NCI-H1417 treated with DMSO at 0.1 percent for 48 hours (cell line): ENCODE measurements at places on chromosomes 13 and 19.
A peak's percentile ranks its signal among the peaks of the same experiment; 100 is the strongest.

GRCh38 chr13:90919153-90919552 lies 428.3 kb upstream of the MIR17HG start:
- DNase-seq, result no peak

DNA sequence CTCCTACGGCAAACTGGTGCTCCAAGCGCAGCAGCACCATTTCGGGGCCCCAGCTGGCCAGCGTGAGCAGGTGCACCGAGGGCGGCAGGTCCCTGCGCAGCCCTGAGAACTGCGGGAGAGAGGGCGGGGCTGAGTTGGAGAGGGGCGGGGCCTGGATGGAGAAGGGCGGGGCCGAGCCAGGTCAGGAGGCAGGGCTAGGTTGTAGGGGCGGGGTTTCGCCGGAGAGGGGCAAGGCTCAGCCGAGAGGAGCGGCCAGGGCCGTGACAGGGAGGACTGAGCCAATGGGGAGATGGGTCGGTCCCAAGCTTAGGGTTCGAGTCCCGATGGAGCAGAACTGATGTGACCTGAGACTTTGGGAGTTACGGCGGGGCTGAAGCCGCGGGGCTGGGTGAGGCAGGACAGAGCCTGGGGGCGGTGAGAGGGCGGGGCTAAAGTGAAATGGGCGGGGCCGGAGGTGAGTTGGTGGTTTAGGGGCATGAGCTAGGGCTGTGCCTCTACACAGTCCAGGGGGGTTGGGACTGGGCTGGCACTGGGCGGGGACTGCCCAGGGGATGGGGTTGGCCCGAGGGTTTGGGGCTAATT lies 19.0 kb downstream of the MAN2B1 start:
- no peak for DNase-seq

GRCh38 chr13:108213946-108214345 lies 1.4 kb downstream of the LIG4 start:
- DNase-seq, result no peak

DNA sequence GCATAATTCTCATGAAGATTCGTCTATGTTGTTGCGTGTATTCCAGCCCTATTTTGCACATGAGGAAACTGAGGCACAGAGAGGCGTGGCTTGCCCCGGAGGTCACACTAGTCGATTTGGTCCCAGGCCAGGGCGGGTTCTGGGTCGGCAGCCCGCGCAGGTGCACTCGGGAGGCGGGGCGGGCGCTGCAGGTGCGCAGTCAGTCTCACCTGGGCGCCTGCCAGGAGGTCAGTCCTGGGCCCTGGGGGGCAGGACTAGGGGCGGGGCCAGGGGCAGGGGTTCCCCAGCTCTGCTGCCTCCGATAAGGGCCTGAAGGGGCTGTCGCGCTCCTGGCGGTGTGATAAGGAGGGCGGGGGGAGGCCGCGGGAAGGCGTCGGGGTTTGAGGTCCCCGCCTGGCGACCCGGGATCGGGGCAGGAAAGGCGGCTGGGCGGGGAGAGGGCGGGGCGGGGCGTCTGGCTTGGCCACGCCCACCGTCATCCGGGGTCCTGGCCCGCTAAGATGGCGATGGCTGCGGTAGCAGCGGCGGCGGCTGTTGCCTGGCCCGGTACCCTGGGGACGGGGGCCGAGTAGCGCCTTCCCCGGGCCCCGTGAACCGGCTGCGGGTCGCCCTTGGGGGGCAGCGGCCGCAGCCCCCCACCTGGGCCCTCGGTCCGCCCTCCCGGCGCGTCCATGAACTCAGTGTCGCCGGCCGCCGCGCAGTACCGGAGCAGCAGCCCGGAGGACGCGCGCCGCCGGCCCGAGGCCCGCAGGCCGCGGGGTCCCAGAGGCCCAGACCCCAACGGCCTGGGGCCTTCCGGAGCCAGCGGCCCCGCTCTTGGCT lies at the start of gene ATG4D:
ATG4D (plus strand) TSS at position 485 of the 822 bp plus-strand sequence; CDS start at position 672, 187 bp downstream.
- peak; percentile 34 for DNase-seq

DNA sequence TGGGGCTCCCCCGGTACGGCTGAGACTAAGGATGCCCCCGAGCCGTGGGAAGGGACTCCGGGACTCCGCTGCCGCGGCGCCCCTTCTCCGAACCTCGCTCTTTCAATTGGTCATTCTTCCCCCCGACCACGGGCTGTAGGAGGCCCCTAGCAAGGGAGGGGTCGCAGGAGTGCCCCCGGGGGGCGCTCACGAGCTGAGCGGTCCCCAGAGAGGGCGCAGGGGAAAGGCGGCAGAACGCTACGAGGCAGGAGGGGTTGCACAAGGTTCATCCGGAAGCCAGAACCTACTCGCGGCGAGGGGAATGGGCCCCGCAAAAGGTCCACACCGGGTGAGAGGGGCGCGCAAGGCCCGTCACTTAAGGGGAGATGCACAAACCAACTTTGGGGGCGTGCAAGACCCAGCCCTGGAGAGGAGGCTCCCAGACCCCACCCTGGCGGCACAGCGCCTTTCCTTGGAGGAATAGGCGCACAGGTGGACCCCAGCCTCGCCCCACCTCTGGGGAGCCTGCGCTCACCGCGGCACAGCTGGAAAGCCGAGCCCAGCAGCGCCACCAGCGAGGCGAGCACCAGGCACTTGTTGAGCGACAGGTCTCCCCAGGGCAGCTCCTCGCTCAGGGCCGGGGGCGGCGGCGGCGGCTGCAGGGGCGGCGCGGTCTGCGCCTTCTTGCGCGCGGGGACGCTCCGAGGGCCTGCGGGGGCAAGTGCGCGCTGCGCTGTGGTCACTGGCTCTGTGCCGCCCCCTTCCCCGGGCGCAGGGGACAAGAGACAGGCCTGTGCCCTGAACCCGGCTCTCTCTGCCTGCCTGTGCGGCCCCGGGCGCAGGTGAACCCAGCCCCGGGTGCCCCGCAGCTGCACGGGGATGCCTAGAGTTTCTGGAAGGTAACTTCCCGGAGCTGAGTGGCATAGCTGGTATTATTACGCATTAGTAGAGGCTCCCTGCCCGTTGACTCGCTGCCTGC lies 2.8 kb downstream of the JSRP1 start:
- DNase-seq, result no peak

DNA sequence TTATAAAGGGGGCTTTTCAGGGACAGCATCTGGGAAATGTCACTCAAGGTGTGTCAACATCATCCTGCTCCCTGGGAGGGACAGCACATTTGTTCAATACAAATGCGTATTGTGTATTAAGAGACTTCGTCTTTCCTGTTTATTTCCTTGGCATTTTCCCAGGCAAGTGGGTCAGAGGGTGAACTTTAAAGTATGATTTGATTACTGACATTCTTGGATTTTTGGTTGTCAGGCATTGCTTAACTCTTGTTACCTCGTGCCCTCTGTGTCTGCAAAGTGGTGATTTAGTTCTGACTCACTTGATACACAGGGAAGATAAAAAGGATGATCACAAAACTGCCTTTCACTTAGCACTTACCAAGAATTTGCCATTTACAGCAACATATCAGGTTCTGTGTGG lies 292.7 kb downstream of the SUCLA2 start:
- no peak for DNase-seq
